RKO (cell line): ENCODE measurements at places on chromosomes 11 and 22.

- DNase-seq: no peak
These were observed 9.3 kb upstream of the PEX26 start for GRCh38 chr22:18068381-18068988.

DNA sequence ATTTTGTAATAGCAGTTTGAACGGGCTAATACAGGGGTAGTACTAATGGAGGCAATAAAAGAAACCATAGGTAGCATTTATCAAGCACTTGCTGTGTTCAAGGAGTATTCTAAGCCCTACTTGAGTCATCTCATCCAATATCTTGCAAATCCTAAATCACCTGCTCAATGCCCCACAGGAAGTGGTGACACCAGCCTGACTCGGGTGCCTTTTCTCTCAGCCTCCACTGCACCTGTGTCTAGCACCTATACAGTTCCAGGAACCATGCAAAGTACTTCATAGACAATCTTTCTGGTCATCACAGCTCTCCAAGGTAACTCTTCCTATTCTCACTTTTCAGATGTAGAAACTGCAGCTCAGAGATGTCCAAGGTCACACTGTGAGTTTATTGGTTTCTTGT, 98.0 kb downstream of the PRR5L start:
- DNase-seq: no peak

DNA sequence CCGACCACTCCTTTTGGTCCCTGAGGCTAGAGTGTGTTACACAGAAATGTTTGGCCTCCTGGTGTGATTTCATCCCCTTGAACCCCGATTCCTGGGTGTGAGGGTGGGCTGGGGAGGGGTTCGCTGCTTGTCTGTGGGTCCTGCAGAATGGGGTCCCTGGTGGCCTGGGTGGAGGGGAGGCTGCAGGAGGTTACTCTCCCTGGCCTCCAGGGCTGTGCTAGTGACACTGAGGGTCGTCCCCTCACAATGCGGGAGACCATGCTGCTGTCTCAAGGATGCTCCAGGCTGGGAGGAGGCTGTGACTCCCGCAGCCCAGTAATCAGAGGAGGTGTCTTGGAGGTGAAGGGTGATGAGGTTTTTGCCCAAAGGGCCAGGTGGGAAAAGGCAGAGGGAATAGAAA, 17.0 kb upstream of the OMP start:
- DNase-seq: no peak

- DNase-seq: no peak
These were observed 10.7 kb downstream of the LSP1 start for GRCh38 chr11:1863352-1864216.

GRCh38 chr22:31140746-31141145, 438 bp upstream of the PLA2G3 start:
- no peak for DNase-seq
